ENCODE measurements at places on chromosomes 4 and X.

DNA sequence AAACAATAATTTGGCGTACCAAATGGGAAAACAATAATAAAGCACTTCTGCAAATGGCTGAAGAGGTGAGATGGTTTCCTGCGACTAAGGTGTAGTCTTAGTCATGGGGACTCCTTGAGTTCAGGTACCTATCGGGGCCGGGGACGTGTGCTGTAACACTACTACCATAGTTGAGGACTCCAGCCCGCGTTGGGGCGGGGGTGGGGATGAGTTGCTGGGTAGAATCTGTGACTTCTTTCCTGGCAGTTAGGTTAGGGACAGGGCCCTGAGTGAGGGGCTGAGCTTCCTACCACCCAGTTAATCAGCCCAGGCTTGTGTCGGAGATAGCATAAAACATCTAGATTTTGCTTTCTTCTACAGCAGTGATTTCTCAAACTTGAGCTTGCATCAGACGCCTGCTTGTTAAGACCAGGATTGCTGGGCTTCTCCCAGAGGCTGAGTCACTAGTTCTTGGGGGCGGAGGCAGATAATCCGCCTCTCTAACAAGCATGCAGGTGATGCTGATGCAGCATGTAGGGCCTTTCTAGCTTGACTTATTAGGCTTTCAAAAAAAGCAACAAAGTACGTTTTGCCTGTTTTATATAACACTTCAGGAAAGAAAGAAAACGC, 30.2 kb downstream of the RBBP7 start:
- DNase-seq: no peak

- DNase-seq: no peak
These were observed at the start of gene ADAMTS3 for GRCh38 chr4:72568959-72569718. ADAMTS3 (minus strand) TSS chr4:72569221; CDS start chr4:72568762, 459 bp downstream.

DNA sequence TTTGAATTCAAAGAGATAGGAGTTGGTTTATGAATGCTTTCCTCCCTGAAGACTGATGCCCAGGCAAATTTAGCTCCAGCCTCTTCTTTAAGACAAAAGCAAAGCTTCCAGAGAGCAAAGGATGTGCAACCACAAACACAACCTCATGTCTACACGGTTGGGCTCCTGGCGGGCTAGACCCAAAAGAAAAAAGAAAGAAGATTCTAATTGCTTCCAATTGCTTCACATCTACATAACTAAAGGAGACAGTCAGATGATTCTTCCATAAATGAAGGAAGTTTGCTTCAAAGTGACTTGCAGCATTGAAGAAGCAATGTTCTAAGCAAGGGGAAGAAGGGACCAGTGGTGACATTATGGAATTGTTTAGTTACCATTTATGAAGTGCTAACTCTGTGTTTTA, 1603.0 kb upstream of the TENM3 start:
- no peak for DNase-seq

GRCh38 chr4:145216535-145216934, 36.1 kb upstream of the OTUD4 start:
- DNase-seq: no peak

GRCh38 chrX:43663173-43663572, 7.1 kb downstream of the MAOA start:
- no peak for DNase-seq

GRCh38 chr4:5962416-5962815, 55.8 kb downstream of the C4orf50 start:
- no peak for DNase-seq
